ENCODE measurements at places on chromosomes 7 and 10. TPM values are rescaled to one million over a fixed set of nuclear protein-coding genes. Genes with fewer than 3 reads are reported as not detected.

Gene COL1A2
- not detected for total RNA-seq

DNA sequence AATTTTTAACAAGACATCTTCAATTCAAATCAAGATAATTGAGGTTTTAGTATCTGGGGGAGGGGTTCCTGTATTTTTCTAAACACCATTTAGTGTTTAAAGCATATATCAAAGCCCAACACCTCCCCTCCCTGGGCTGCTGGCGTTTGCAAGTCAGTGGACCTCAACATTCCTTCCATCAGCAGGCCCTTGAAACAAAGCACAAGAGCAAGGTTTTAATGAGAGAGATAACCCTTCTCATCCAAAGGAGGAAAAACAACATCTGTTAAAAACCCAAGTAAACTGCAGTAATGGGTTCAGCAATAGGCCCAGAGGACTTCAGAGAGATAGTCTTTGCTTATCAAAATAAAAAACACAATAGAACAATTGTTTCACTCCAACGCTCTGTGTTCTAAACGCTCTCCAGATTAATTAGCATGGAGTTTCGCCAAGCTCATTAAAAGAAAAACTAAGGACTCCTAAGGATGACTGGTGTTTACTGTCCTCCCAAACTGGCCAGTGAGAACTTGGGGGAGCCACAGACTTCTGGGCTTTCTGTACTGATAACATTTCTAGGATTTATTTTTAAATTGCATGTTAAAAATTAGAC lies 2.5 kb downstream of the JCAD start:
- no peak for DNase-seq

- no peak for DNase-seq
Measured at GRCh38 chr7:134851141-134851540, 71.7 kb downstream of the CALD1 start.

- DNase-seq: no peak
Measured at GRCh38 chr10:788796-789748, 99.6 kb upstream of the DIP2C start.

- DNase-seq: no peak
Measured at GRCh38 chr10:23436983-23437382, 1.9 kb upstream of the OTUD1 start.
